NCI-H460 (cell line): ENCODE measurements at places on chromosomes 16 and 17.

GRCh38 chr16:72444696-72445095 lies 272.7 kb upstream of the PMFBP1 start:
- no peak for DNase-seq

DNA sequence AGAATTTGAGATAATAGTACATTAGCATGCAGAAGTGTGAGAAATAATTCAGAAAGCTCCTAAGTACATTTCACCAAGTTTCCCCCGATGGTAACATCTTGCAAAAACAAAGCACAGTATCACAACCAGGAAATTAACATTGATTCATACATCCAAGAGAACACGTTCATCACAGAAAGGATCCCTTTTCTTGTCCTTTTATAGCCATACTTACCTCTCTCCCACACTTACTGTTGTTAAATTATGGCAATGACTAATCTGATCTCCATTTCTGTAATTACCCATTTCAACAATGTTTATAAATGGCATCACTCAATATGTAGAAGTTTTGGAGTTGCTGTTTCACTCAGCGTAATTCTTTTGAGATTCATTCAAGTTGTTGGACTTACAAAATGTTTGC lies 1260.0 kb downstream of the CDH8 start:
- no peak for DNase-seq

- no peak for DNase-seq
Measured at GRCh38 chr17:62675260-62675659, 47.8 kb downstream of the MRC2 start.

GRCh38 chr16:71473891-71474290 lies 11.8 kb upstream of the ZNF23 start:
- no peak for DNase-seq

DNA sequence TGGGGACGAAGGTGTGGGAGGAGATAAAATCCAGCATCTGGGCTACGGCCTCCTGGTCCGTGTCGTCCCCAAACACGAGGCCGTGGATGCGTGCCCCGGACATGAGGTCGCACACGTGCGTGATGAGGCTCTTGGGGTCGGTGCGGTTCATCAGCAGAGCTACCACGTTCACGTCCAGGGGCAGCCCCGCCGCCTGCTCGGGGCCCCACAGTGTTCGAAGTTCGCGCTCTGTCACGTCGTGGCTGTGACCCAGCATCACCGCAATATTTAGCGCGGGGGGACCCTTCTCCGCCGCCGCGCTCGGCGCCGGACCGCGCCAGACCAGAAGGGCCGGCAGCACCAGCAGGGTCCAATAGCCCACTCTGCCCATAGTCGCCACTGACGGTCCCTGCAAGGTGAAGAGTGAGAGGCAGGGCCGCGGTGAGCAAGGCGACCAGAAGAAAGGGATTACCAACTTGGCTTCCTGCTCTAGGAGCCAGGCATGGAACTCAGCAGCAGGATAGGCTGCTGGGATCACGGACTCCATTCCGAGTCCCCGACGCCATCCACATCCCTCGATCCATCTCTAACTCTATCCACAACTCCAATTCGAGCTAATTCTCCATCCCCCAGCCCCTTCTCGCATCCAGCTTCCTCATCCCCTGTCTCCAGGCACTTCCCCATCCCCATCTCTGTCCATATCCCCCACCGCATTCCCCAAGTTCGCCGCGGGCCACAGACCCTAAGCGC lies 2.0 kb downstream of the GRIN2A start:
- DNase-seq, result no peak

DNA sequence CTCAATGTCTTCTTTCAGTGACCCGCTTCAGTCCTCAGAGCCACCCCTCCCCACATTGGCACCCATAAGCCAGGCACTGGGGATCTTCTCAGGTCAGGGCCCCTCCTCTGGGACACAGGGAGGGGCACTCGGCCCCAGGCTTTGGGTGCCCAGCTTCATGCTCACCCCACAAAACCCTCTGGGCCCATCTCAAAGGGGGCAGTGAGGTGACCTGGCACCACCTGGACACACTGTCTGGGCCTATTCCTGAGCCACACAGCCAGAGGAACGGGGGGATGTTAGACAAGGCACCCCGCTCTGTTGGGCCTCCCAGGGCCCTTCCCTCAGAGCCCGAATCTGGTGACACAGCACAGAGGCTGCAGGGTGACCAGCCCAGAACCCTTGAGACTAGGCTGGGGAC lies 36.1 kb downstream of the TNFRSF13B start:
- no peak for DNase-seq

DNA sequence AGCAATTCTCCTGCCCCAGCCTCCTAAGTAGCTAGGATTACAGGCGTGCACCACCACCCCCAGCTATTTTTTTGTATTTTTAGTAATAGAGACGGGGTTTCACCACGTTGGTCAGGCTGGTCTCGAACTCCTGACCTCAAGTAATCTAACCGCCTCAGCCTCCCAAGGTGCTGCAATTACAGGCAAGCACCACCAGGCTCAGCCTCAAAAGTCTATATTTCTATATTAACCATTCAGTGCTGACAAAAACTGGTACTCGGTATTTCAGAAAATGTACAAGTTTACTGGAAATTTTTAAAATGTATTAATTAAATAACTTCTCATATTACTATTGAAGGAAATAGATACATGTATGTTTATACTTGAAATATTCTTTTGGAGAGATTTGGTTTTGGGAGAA lies 1.4 kb upstream of the HEXD start:
- DNase-seq, result no peak

DNA sequence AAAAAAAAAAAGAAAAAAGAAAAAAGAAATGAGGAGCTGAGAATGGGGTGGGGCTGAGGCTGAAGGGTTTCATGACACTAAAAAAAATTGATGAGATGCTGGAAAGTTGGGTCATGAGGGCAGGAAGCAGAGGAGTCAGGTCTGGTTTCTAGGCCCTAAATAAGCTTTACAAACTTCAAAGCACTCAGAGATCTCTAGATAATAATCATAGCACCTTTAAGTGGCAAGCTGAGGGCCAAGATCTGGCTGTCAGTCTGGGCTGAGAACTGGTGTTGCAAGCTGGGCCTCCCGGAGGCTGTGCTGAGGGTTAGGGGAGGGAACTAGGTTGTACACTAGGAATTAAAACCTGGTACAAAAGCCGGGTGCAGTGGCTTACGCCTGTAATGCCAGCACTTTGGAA lies 6.4 kb downstream of the ZNF764 start:
- DNase-seq, result no peak

DNA sequence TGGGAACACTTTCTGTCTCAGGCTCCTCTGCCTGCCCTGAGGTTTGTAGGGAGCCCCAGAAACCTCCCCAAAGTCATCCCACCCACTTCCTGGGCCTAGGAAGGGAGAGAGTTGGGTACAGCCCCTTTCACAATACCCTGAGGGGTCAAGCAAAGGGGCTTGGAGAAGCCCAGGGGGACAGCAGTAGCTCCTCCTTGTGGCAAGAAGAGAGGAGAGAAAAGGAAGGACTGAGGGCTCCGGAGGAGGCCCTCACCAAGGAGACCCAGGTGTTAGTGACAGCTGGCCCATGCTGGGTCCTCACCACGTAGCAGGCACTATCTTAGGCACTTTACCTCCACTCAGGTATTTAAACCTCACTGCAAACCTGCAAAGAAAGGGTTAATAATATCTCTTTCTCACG lies 112.8 kb downstream of the IRX5 start:
- no peak for DNase-seq

DNA sequence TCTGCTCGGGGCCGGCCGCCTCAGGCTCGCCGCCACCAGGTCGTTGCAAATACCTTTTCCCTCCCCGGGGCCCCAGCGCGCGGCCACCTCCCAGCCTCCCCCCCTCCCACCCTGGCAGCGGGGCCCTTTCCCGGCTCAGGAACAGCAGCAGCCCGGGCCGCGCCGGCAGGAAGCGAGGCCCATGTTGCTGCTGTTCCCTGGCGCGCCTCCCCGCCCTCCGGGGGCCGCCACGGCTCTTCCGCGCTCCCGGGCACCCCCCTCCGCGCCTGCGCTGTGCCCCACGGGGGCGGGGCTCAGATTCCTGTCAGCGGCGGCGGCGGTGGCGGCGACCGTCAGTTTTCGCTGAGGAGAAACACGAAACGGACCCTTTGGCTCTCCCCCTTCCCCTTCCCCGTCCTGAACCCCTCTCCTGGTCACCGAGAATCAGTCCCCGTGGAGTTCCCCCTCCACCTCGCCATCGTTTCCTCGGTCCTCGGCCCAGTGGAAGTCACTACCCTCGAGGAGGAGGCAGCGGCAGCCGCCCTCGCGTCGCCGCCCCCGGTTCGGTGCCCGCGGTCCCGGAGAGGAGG lies at the start of gene NFAT5:
NFAT5 (plus strand) TSS at position 296 of the 569 bp plus-strand sequence. CDS start 336 bp downstream, outside the sequence.
- DNase-seq, result peak; percentile 72

GRCh38 chr16:18802767-18803343 lies 1.5 kb upstream of the ARL6IP1 start:
- DNase-seq, result no peak

DNA sequence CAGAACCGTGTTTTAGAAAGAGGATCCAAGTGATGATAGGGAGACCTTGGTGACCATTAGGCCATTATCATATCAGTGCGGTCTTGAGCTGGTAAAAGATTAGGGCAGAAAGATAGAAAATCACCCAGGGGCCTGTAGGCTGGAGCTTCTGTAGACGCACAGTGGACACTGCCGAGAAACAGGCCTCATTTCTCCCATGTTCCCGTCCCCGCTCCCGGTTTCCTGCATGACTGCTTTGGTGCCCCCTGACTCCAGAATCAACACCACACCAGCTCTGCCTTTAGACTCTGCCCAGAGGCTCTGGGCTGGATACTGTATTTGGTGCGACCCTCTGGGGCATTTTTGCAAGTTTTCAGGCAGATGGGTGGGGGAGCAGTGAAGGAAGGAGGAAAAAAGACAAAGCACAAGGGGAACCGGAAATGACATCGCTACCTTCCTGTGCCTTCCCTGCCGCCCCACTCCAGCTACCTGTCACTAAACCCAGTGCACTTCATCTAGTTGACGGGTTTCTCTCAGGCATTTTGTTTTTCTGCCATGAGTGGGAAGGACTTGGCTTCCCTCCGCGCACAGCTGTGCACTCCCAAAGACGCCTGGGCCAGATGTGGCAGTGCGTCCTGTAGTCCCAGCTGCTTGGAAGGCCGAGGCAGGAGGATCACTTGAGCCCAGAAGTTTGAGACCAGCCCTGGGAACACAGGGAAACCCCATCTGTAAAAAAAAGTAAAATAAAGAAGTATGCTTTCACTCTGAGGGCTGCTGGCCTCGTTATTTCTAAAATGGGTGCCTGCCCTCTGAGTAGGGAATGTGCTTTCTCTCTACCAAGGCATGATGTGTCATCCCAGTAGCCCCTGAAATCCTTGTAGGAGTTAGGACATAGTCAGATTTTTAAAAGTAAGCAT lies 214.1 kb downstream of the RPTOR start:
- DNase-seq, result no peak

DNA sequence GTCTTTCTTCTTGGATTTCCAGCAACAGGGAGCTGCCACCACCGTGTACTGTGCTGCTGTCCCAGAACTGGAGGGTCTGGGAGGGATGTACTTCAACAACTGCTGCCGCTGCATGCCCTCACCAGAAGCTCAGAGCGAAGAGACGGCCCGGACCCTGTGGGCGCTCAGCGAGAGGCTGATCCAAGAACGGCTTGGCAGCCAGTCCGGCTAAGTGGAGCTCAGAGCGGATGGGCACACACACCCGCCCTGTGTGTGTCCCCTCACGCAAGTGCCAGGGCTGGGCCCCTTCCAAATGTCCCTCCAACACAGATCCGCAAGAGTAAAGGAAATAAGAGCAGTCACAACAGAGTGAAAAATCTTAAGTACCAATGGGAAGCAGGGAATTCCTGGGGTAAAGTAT lies 389.0 kb downstream of the MAF start:
- DNase-seq, result no peak

GRCh38 chr17:66351033-66351432 lies 48.6 kb downstream of the PRKCA start:
- DNase-seq, result no peak

DNA sequence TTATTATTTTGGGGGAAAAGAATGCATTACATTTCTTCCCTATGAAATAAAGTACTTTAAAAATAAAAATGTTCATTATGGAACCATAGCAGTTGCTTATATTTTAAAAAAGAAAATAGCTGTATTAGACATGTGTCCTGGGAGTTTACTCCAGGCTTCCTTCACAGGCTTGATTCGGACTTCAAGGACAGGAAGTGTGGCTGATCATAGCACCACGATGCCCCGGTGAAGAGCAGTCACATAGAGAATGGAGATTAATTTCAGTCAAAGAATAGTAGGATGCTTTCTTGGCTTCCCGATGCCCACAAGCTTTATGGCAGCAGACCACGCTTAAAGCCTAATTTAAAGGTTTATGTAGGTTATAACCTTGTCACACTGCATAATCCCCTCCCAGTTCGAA lies 125.1 kb downstream of the NPIPB5 start:
- no peak for DNase-seq

DNA sequence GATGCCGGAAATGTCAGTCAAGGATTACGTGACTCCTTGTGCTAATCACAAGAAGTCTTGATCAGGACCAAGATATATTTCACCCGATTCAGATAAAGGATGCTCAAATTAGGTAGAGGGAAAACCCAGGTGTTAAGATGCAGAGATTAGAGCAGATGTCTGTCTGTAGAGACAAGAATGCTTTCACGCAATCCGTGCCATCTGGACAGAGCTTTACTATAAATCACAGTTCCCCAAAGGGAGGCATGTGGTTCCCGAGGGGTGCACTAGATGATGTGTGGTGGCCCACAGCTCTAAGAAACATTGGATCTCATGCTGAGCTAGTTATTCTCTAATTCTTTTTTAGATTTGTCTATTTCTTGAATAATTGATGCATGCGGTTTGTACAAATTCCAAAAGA lies 9.8 kb upstream of the MAP3K14 start:
- no peak for DNase-seq

- no peak for DNase-seq
Measured at GRCh38 chr16:77918809-77919707, 103.3 kb upstream of the CLEC3A start.

DNA sequence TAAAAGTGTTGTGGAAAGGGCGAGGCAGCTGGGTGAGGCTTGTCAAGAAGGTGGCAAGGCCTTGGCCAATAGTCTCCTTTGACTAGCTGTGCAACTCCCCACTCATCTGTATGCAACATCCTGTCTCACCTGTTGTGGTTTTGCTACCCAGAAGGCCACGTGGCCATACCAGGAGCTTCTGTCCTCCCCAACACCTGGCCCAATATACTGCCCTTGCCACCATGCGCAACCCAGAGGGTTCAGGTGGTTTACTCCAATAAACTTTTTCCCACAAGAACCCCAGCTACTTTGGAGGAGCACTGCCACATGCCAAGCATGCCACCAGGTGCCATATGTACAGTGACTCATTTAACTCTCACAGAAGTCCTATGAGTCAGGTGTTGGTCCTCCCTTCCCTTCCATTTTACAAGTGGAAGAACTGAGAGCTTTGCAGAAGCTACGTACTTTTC lies 10.2 kb downstream of the MYO19 start:
- no peak for DNase-seq
